Brain microvascular endothelial cell (primary cell): ENCODE measurements at places on chromosomes 1 and 21.

DNA sequence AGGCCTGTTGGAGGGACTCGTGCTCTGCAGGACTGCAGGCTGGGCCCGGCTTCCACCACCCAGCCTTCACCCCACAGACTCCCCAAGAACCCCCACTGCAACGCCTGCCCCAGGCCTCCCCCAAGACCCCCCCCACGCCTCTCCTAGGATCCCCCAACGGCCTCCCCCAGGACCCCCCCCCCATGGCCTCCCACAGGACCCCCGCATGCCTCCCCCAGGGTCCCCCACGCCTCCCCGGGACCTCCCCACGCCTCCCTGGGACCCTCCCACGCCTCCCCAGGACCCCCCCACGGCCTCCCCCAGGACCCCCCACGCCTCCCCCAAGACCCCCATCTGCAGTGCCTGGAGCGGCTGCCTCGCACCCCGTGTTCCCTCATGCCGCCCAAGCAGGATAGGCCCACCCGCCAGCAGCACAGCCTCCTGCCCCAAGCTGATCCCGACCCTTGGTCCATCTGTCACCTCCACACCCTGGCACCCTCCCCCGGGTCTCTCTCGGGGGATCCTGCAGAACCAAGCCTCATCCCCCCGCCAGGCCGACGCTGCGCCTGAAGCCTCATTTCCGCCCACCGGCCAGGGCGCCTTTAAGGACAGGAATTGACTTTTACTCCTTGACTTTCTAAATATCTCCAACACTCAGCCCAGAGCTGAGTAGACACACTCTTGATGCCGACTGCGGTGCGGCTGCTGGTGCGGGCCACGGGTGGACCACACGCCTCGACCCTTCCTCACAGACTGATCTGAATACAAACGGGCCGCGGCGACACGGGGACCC is 14.1 kb upstream of the RNF223 start:
- DNase-seq, result no peak

DNA sequence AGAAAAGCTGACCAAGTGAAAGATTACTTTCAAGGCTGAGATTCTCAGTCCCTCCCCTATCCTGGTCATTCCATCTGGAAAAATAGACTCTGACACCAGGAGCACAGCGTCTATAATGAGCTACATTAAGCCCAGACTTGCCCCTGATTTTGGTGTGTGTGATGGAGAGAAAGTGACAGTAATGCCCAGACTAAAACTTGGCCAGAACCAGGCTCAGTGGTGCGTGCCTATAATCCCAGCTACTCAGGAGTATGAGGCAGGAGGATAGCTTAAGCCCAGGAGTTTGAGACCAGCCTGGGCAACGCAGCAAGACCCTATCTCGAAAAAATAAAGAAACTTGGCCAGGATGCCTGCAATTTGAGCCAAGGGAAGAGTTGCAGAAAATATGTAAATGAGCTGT is 15.9 kb downstream of the PLEKHA6 start:
- no peak for DNase-seq

GRCh38 chr1:46128344-46128743 is 4.1 kb downstream of the PIK3R3 start:
- DNase-seq, result no peak

- DNase-seq, result peak; percentile 8
Observed at GRCh38 chr1:184753608-184754475, 816 bp downstream of the EDEM3 start.

DNA sequence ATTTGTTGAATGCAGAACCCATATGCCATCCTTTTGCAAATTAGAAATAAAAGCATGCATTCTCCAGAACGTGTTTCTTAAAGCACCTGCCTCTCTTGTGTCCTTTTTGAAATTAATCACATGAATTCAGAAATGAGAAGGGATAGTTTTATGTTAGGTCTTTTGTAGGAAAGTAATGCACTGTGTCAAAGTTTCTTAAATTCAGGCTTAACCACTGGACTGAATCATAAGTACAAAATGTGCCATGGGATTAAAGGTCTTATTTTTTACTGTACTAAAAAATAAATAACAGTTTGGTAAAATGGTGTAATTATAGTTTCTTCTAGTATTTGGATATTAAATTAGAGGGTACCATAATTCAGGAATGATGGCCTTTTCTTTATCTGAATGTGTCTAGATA is 290.1 kb upstream of the USP25 start:
- DNase-seq, result no peak

GRCh38 chr21:17476006-17476405 is 36.8 kb upstream of the CXADR start:
- DNase-seq, result no peak

DNA sequence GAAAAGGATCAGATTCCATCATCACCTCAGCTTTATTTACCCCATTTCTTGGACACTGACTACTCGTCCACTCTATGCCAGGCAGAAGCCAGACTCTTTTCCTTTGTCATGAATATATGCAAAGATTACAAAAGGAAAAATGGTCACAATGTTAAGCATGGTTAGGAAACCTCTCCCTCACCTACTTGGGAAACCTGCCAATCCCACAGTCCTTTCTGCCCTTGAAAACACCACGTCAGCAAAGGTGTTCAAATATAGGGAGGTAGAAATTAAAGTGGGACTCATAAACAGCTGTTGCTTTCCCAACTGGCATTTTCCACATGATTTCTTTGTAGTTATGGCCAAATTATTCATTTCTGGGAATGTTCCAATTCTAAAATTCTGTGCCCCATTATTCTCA is 16.2 kb upstream of the ATP13A2 start:
- DNase-seq, result no peak

- DNase-seq, result no peak
Observed at GRCh38 chr1:63524201-63524600, 876 bp downstream of the EFCAB7 start.

GRCh38 chr1:53500204-53501064 is 41.2 kb downstream of the DMRTB1 start:
- no peak for DNase-seq

GRCh38 chr1:104329278-104329677 is 579.6 kb downstream of the AMY1C start:
- no peak for DNase-seq

DNA sequence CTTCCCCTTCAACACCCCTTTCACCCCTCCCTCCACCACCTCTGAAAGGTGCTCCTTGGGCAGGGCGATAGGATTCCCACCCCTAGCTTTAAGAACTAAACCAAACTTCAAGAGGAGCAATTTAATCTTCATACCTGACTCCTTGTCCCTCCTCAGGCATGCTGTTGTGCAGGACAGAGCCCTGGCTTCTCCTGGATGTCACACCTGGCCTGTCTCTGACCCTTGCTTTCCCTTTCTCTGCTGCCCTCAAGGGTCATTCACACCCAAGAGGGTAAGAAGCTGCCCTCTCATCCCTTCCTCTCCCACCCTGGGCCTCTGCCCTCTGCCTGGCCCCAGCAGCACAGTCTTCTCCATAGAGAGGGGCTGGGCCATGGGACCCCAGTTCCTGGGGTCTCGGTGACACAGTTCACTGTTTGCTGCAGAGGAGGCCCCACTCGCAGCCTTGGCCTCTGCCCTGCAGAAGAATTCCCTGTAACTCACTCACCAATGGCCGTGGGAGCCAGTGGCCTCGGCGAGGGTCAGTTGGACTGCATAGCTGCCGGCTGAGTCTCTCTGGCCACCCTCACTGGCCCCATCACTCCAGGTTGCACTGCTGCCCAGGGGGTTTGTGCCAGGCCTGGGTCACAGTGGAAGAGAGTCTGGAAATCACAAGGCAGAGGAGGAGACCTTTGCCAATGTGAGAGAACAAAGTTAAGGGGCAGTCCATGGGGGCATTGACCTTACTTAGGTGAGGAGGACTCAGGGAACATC is 28.4 kb upstream of the LHX4 start:
- no peak for DNase-seq

DNA sequence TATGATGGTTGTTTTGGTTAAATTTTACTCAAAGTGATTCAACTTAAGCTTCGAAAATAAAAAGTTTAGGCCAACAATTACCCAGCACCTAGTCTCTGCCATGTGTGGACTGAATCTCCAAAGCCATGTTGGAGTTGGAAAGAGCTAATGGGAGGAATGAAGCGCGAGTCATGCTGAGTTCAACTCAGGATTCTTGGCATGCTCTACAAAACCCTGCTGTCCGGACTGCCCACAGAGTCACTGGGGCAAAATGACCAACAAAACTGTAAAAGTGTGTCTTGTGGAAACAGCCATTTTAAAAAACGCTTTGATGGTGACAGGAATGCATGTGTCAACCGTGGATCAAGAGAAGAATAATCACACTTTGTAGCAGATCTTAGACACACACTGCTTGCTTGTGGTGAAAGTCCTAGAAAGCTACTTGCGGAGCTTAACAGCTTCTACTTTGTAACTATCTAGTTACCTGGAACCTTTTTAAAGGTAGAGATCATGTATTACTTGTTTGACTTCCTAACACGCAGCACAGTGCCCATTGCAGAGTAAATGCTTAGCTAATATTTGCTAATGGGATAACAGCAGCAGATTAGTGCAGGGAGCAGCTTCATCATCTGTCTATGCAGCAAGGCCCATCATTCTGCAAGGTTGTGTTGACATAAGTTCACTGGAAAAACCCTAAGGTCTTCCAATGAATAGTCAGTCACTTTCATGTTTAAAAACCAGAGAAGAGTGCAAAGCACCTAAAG is 7.0 kb upstream of the GBP6 start:
- DNase-seq, result no peak

DNA sequence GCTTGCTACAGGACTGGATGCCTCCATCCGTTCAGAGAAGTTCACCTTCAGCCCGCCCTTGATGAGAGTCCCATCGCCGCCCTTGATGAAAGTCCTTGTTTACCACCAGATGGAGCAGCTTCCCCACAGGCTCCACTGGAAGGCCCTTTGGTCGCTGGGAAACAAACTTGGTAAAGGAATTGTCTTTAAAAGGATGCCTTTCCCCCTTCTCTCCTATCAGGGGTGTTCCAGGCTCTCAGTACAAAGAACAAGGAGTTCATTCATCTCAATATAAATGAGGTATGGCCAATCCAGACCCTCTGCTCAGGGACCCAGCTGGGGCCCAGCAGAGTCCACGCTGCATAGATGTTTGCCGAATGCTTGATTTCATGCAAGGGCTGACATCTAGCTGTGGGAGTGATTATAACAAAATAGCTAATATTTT is 50.8 kb downstream of the CAPN9 start:
- DNase-seq, result peak; percentile 61

- DNase-seq, result no peak
Observed at GRCh38 chr1:153567621-153568366, 2.1 kb upstream of the S100A2 start.

GRCh38 chr1:153578490-153578889 is 12.8 kb upstream of the S100A2 start:
- DNase-seq, result no peak

DNA sequence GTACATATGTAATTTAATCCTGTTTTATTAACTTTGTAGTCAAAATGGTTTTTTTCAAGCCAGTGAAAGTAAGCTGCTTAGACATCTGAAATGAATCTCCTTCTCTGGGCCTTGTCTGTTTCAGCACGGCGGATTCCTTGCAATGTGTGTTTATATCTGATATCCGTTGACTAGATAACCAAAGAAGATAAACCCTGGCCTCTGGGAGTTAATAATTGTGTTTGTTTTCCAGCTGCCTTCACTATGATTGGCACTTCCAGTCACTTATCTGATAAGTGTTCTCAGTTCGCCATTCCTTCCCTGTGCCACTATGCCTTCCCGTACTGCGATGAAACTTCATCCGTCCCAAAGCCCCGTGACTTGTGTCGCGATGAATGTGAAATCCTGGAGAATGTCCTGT is 63.5 kb upstream of the UBE2U start:
- DNase-seq, result peak; percentile 29

DNA sequence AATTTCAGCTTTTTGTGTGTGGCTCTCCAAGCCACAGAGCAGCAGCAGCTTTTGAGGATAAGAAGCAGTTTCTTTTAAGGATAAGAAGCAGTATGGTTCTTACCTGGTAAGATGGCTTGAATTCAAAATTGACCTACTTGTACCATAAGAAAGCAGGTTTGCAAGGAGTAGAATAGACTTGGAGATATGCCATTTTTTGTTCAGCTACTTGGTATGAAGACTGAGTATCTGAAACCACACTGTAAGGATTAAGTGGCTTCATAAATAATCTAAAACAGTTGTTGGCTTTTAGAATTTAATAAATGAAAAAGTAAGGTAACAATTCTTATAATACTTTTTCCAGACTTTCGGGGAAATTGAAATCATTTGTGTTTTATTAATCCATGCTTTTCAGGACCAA is 74.2 kb downstream of the ATF6 start:
- no peak for DNase-seq

- DNase-seq, result peak; percentile 91
Observed at GRCh38 chr1:15178571-15179484, 25.3 kb downstream of the TMEM51 start.

- no peak for DNase-seq
Observed at GRCh38 chr1:230356190-230356589, 69.9 kb downstream of the PGBD5 start.

- no peak for DNase-seq
Observed at GRCh38 chr21:42905195-42905594, 12.1 kb downstream of the NDUFV3 start.

DNA sequence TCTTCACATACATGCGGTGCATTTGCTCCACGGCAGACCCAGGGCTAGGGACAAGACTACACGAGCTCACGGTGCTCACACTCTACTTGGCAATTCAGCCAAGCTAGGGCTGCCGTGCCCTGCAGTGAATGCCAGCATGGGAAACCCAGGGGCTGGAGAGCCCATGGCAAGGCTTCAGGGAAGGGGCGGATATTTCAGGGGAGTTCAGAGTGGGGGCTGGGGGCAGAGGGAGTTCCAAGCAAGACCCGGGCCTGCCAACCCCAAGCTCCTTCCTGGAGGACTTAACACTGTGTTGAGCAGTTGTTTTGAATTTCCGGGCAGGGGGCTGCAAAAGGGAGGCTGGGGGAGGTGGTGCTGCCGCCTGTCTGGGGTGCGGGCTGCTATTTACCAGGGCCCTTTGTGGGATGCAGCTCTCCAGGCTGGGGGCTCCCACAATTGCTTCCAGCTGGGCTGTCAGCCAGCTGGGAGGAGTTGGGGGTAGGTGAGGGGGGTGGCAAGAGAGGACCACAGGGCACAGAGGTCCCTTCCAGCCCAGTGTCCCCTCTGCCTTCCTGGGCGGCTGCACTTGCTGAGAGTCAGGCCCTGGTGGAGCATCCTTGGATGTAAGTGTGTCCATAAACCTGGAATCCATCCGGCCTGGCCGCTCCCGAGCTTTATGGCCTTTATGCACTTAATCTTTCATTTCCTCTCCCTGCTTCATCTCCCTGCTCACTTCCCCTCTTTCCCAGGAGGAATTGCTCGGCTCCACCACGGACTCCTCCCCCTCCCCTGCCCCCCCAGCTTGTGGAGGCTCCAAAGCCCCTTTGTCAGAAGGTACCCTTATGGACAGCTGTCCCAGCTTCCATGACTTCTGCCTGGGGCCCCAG is 55.8 kb upstream of the SSBP3 start:
- DNase-seq, result no peak

- peak; percentile 87 for DNase-seq
Observed at GRCh38 chr1:3186526-3186921, 117.5 kb downstream of the PRDM16 start.
